Sciatic nerve (tissue), 2 donors: ENCODE measurements at places on chromosomes 4 and X.

DNA sequence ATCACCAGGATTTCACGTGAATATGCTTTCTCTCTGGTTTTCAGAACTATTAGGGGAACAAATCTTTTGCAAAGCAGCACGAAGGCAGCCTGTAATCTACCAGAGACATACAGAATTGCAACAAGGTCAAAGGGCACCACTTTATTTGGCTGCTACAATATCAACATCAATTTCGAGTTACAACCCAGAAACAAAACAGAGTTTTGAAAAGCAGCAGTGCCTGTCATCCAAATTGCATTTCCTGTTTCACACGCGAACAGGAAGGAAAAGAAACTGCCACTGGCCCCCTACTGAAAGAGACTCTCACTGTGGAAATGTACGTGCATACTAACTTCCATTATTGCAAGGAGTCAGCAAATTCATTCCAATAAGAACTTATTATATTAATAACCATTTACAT, 17.1 kb upstream of the C1QTNF7 start:
- DNase-seq = no peak

- DNase-seq = no peak
These were observed 97.0 kb downstream of the ENPP6 start for GRCh38 chr4:184120549-184121127.

- DNase-seq = no peak
These were observed 24.2 kb downstream of the RASSF6 start for GRCh38 chr4:73596001-73596400.

DNA sequence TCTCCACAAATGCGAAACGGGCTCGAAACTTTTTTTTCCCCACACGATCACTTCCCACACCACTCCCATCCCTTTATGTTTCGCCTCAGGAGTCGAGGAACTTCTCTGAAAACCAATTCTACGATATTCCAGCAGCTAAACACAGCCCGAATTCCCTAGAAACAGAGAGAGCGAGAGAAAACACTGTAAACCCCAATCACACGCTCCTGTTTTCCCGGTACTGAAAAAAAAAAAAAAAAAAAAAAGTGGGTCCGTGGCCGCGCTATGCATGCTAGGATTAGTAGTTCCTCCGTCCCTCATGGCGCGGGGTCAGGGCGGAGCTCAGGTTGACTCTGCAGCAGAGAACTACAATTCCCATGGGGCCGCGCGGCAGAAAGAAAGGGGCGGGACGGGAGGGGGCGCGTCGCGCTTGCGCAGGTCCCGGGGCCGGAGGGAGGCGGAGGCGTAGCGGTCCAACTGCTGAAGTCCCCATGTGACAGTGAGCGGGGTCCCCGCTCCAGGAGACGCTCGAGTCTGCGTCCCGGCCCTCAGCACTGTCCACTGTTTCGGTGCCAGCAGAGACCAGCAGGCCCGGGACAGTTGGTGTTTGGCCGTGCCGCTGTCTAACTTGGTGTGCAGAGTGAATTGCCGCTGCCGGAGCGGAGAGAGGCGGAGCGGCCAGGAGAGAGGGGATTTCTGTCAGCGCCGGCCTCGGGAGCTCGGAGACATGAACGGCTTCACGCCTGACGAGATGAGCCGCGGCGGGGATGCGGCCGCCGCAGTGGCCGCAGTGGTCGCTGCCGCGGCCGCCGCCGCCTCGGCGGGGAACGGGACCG, at the start of gene SAP30:
Gene SAP30, plus strand, starts transcription at position 478 of the 815 bp plus-strand sequence. Its CDS starts 229 bp downstream, at position 707.
- DNase-seq = peak; percentile 99

DNA sequence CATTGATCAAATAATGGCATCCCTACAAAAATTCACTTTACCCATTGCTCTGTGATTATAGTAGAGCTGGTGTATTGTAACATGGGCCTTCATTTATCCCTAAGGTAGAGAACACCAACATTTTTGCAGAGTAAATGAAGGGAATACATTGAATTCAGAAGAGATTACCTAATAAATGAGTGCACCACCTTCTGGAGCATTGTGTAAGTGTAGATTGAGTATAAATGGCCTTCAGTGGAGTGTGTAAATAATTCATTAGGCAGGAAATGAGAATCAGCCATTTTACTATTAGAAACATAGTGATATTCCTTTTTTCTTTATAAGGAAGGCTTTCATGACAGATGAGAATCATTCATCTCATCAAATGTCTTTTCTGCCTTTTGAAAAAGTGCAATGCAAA, 155.8 kb downstream of the FAM47B start:
- no peak for DNase-seq

DNA sequence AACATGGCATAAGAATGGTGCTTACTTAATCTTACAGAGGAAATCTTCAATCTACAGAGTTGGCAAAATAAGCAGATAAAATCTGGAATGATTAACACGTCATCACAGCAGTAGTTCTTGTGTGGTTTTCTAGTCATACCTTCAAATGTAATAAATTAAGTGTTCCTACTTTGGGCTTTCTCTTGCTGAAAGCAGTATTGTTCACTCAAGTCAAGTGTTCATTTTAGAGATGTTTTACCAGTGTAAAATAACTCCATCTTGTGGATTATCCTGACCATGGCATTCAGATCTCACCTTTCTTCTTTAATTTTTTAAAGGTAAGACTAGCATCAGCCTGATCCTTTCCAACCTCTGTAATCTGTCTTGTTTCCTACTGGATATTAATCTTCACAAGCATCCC, 72.9 kb downstream of the ADAMTS3 start:
- DNase-seq = no peak

- peak; percentile 66 for DNase-seq
These were observed 355.1 kb downstream of the HS3ST1 start for GRCh38 chr4:11073621-11074051.

- no peak for DNase-seq
These were observed 36.4 kb upstream of the ADH4 start for GRCh38 chr4:99180382-99181070.

GRCh38 chr4:57655342-57655741, 545.2 kb upstream of the IGFBP7 start:
- no peak for DNase-seq

- no peak for DNase-seq
These were observed 21.0 kb upstream of the USP53 start for GRCh38 chr4:119191505-119191904.

DNA sequence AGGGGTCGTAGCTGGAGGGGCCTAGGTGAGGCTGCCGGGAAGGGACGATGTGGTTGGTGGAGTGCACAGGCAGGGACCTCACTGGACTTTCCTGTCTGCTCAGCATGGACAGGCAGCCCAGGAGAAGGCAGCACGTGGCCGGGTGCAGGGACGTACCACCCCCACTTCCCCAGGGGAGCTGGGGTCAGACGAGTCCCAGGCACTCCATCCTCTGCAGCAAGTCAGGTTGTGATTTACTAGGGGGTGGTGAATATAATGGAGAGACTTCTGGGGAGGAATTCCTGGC, 1.5 kb upstream of the CTBP1 start:
- peak; percentile 50 for DNase-seq

GRCh38 chrX:130024127-130024526, 41.7 kb downstream of the BCORL1 start:
- DNase-seq = peak; percentile 84

- no peak for DNase-seq
These were observed 104.7 kb upstream of the TTC29 start for GRCh38 chr4:147050356-147050765.

- no peak for DNase-seq
These were observed 1.5 kb upstream of the TSPAN5 start for GRCh38 chr4:98659741-98660462.

GRCh38 chrX:124260845-124261244, 71.6 kb upstream of the TEX13D start:
- no peak for DNase-seq

GRCh38 chr4:147340591-147341120, 140.2 kb upstream of the EDNRA start:
- no peak for DNase-seq

DNA sequence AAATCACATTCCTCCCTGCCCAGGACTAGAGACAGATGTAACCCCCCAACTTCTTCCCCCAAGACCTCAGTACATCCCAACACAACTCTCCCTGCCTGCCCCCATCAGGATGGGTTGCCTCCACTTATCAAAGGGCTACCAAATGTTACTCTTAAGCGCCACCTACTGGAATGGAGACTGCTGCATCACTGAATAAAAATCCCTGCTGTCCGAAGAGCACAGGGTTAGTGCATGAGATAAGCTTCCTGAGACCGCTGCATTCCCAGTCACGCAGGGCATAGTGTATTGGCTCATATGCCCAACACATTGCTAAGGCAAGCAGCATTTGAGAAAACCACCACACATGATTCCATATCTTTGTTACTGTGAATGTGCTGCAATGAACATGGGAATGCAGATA, 544.5 kb downstream of the PPP4R3C start:
- no peak for DNase-seq

DNA sequence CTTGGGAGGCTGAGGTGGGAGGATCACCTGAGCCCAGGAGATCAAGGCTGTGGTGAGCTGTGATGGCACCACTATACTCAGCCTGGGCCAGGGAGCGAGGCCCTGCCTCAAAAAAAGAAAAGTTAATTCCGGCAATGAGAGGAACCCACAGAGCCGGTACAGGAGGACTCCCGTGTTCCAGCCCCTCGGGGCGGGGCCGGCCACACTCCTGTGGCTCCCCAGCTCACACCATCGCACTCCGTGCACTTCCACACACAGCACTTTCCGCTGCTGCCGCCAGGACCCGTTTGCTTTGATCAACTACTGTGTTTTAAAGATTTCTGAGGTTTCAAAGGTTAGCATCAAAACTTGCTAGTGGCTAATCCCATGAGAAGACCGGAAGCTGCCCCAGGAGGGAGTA, 171.7 kb downstream of the AFAP1 start:
- no peak for DNase-seq

GRCh38 chrX:79084923-79085322, 59.6 kb upstream of the GPR174 start:
- DNase-seq = no peak

- DNase-seq = no peak
These were observed 38.4 kb upstream of the FAM9B start for GRCh38 chrX:9072281-9072680.

- peak; percentile 64 for DNase-seq
These were observed 1.7 kb downstream of the CTBP1 start for GRCh38 chr4:1246901-1247863.

GRCh38 chr4:76246025-76246424, 5.5 kb upstream of the FAM47E start:
- no peak for DNase-seq

DNA sequence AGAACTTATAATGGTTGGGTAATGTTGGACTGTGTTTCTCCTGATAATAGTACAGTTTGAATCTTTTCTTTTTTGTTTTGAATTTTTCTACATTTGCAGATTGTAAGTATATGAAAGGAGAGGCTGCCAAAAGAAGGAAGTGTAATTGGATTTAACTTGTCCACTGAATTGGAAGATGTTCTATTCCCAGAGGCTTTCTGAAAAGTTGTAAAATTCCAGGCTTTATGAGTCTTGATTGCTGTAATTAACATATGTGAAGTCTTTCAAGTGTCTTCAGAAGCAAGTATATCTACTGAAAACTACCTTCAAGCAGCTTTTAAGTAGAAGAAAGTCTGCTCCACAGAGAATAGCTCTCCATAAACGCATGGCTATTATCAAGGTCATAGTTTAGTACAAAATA, 2456.4 kb downstream of the PCDH7 start:
- no peak for DNase-seq

- DNase-seq = no peak
These were observed 57.2 kb downstream of the MAP9 start for GRCh38 chr4:155319516-155319915.

GRCh38 chr4:114192854-114193253, 213.4 kb upstream of the ARSJ start:
- DNase-seq = no peak

GRCh38 chr4:106717091-106717490, 319.0 kb downstream of the DKK2 start:
- no peak for DNase-seq

DNA sequence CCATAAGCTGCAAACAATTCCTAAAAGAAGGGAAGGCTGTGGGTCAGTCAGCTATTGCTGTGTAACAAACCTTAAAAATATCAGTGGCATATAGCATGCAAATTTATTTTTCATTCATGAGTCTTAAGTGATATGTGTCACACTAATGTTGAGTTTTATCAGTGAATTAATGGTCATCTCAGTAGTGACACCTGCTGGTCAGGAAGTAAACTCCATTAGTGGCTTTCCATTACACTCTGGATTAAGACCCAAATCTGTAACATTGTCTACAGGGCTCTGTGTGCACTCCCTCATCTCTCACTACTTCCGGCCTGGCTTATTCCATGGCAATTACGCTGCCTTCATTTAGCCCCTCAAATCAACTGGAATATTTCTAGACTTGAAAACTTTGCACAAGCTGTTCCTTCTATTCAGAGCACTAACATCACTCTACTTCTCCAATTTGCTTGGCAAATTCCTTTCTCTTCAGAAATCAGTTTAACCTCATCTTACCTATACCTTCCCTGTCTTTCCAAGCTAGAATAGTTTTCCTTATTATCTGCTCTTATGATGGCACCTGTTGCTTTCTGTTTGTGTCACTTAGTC, 217.3 kb upstream of the TAPT1 start:
- DNase-seq = no peak

GRCh38 chr4:145843148-145843547, 95.5 kb downstream of the ZNF827 start:
- no peak for DNase-seq

GRCh38 chrX:129958814-129959492, 23.5 kb upstream of the BCORL1 start:
- no peak for DNase-seq

GRCh38 chr4:176758731-176759130, 34.0 kb downstream of the VEGFC start:
- no peak for DNase-seq

- DNase-seq = peak; percentile 26
These were observed 9.8 kb upstream of the MSX1 start for GRCh38 chr4:4849524-4850193.

DNA sequence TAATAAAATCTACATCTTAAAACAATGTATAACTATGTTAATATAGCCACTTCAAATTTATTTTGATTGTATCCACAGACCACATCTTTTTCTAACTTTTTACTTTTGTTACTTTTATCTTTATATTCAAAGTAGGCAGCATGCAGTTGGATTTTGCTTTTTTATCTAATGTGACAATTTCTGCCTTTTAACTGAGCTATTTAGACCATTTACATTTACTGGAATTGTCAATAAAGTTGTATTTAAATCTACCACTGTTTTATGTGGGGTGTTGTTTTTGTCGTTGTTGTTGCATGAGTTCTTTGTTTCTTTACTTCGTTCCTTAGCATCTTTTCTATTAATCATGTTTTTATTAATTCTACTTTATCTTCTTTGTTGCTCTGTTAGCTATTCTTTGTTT, 42.0 kb downstream of the NEUROG2 start:
- DNase-seq = no peak
